ENCODE measurements at places on chromosomes 1 and 21. TPM values are rescaled to one million over a fixed set of nuclear protein-coding genes. Genes with fewer than 3 reads are reported as not detected.

Gene SAMSN1
- 1.3 TPM for total RNA-seq

Gene TMEM51
- total RNA-seq = 3.4 TPM

Gene LHX4
- not detected for total RNA-seq

Gene SERPINC1
- 0.51 TPM for total RNA-seq

Gene C1orf53
- 6.2 TPM for total RNA-seq

Gene MSH4
- total RNA-seq = 0.35 TPM

Gene CELA2A
- total RNA-seq = not detected

Gene KCNE1
- 4.3 TPM for total RNA-seq

Gene SLC35F3
- not detected for total RNA-seq

Gene LCE2B
- not detected for total RNA-seq

Gene CYB5RL
- total RNA-seq = 4.8 TPM

Gene GPR89B
- 5.9 TPM for total RNA-seq

Gene DMRTA2
- not detected for total RNA-seq

Gene LRRN2
- total RNA-seq = 1.7 TPM

Gene DISC1
- 3.0 TPM for total RNA-seq

Gene CDKN2C
- total RNA-seq = 15.1 TPM

Gene LCE1A
- total RNA-seq = not detected

Gene LCE6A
- total RNA-seq = not detected

Gene TRNAU1AP
- 11.7 TPM for total RNA-seq

Gene HHAT
- total RNA-seq = 1.5 TPM

Gene INAVA
- not detected for total RNA-seq

Gene TMCC2
- 1.3 TPM for total RNA-seq

Gene KIRREL1
- 9.5 TPM for total RNA-seq

Gene FNDC10
- total RNA-seq = 2.0 TPM

Gene PTPRC
- total RNA-seq = 7.2 TPM

Gene LRRC53
- total RNA-seq = not detected

Gene KCNJ9
- total RNA-seq = not detected
